ENCODE measurements at places on chromosomes 4 and X.

GRCh38 chr4:18961266-18961665 is 939.7 kb upstream of the LCORL start:
- DNase-seq = no peak

- DNase-seq = no peak
Measured at GRCh38 chr4:7691061-7691460, 248.6 kb downstream of the AFAP1 start.

DNA sequence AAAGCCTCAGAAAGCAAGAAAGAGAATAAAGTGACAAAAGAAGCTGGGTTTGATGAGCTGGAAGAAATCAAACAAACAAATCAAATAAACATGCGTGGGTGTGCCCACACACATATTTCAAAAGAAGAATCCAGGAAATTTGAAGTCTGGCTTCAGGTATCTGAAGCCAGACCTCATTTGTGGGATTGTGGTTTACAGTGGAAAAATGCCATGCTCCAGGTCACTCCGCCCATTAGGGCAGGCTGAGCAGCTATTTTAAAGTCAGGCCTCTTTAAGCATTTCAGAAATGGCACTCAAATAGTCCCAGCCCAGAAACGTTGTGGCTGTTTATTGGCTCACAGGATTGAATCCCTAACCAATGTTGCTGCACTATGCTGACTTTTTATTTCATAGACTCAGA is 226.1 kb upstream of the F9 start:
- no peak for DNase-seq

- DNase-seq = peak; percentile 95
Measured at GRCh38 chrX:15789979-15790768, at the start of gene ZRSR2. Gene ZRSR2 (plus strand): TSS chrX:15790484. CDS start chrX:15790496, 12 bp downstream.

GRCh38 chr4:84681486-84682274 is 98.8 kb downstream of the CDS1 start:
- DNase-seq = no peak

- peak; percentile 27 for DNase-seq
Measured at GRCh38 chrX:15269618-15270521, at the start of gene ASB9. Gene ASB9 (minus strand): TSS chrX:15270083. CDS start chrX:15269874, 209 bp downstream.

DNA sequence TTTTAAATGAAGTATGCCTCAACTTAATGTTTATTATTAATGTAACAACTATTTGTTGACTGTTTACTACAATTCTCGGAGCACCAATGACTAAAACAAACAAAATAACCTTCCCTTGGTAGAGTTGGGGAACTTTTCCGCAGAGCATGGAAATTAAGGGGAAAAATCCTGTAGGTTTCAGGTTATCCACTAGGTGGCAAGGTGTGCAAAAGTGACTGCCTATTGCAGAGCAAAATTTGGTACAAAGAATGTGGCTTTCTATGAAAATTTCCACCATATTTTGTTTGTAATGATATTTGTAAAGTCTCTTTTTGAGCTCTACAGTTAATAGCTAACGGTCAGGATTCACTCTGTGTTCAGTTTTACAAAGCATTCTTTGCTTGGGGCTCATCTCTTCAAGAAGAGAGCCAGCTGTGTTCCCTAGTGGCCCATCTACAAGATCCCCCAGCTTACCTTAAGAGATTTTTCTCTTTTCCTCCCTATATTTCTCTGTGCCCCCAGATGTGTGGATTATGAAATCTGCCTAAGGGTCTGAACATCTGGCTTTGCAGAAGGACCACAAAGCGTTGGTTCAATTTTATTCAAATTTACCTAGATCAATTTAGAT is 61.1 kb downstream of the FBXO8 start:
- DNase-seq = no peak

- DNase-seq = no peak
Measured at GRCh38 chr4:7337196-7338058, 97.3 kb downstream of the PSAPL1 start.

DNA sequence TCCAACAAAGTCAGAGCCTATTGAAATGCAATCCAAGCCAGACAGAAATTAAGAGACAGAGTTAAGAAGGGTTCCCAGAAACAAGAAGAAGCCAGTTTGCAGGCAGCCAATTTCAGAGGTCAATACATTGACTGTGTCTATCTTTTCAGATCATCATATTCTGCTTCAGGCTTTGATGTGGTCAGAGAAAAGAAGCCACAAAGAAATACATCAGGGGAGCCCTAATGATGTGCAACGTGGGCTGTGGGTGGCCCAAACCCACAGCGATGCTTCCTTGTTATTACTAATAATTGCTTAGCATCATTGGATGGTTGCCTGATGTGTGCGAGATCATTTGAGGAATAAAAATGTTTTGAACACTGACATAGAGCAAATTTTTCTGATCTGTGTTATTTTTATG is 99.0 kb upstream of the DUSP21 start:
- DNase-seq = no peak

- no peak for DNase-seq
Measured at GRCh38 chr4:138910195-138910913, 105.2 kb upstream of the NOCT start.

DNA sequence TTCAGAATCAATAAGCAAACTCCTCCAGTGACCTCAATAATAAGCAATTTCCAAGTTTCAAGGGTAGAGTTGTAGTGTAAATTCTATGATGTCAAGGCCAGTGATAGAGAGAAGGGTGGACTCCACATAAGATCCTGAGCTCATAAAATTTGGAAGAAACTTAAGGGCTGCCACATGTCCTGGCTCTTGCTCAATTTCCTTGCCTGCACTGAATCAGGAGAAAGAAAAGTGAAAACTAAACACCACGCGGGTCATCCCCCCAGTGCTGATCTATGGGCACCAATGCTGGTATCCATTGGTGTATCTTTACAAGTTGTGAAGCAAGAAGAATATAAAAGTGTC is 392.0 kb upstream of the INTU start:
- DNase-seq = no peak

DNA sequence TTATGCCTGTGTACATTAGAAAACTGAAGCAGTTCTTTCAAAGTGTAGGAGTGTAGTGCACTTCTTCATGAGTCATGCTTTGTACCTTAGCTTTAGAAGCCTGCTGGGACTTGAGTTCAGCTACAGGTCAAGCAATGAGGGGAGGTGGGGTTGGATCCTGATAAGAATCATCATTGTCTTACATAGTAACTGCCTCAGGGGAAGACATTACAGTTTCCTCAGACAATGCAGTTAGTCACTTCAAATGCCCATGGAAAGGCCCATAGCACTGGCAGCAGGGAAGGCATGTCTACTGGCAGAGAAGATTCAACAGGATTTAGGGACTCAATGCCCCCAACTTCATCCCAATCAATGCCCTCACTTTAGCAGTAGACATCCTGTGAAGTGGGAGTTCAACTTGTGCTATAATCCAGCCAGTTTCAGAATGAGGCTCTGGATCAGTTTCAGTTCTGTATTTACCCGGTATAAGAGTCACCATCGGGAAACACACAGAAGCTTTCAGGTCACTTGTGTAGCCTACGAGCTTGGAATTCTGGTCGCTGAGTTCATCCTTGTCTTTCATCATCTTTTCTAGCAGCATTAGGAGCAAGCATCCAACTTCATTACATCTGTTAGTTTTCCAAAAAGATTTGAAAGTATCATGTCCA is 1216.5 kb downstream of the RAPGEF2 start:
- no peak for DNase-seq

- peak; percentile 47 for DNase-seq
Measured at GRCh38 chr4:25926462-25926861, 12.4 kb downstream of the SMIM20 start.

GRCh38 chr4:80578001-80578400 is 242.5 kb downstream of the CFAP299 start:
- no peak for DNase-seq

- DNase-seq = no peak
Measured at GRCh38 chr4:40548256-40548655, 81.4 kb downstream of the RBM47 start.

- DNase-seq = peak; percentile 39
Measured at GRCh38 chr4:602559-602942, 22.8 kb upstream of the PDE6B start.

DNA sequence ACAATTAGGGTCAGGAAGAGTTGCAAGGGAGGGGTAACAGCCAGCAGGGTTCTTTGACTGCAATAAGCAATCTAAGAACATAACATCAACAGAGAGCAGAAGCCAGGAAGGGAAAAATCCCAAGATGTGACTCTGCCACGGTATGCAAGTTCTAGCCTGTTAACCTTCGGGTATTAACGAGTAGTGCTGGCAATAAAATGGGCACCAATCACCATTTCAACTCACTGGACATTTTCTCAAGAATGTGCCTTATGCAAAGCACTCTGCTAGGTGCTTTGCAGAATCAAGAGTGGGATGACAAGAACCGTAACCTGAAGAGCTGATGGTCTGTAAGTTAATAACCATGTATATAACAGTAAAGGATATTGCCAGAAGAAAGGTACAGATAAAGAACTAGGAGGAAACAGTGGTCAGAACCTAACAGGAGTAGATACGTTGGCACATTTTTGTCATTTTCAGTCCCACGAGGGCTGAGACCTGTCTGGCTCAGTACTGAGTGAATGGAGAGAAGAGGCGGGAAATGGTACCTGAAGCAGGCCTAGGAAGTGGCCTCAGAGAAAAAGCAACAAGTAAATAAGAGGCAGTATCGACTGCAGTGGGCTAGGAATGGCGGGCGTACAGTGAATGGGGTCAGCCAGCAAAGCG is 2.7 kb downstream of the ELOVL6 start:
- peak; percentile 26 for DNase-seq

DNA sequence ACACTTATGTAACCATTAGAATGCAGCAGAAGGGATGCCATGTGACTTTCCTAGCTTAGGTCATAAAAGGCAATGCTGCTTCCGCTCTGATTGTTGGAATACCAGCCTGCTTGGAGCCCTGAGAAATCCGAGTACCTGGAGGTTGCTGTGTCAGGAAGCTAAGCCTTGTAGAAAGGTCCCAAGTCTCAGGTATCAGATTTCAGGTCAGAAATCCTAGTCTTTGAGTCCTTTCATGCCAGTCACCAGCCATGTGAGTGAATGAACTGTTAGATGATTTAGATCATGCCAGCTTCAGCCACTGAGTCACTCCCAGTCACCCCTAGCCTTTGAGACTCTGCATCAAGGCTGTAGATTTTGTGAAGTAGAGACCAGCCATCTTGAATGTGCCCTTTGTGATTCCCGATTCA is 23.5 kb downstream of the RAP1GDS1 start:
- no peak for DNase-seq

DNA sequence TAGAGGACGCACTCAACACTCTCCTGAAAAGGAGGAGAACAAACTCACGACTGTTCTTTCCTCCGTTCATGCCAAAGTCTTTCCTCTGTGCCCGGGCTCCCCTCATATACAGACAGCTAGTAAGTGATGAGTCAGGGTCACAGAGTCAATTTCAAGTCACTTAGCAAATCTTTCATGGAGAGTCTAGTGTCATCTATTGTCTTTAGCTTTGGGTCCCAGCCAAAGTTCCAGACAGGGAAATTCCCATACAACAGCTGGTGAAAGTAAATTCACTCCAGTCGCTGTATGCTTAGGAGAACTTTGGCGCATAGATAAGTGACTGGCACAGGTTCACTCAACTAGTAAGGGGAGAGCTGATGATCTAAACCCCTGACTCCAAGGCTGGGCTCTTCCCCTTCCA is 226.5 kb downstream of the MID1 start:
- DNase-seq = no peak

GRCh38 chr4:38743866-38744265 is 38.9 kb downstream of the TLR10 start:
- DNase-seq = no peak

- DNase-seq = no peak
Measured at GRCh38 chr4:93730251-93730650, 98.3 kb upstream of the ATOH1 start.

GRCh38 chr4:57234252-57234775 is 124.1 kb upstream of the IGFBP7 start:
- DNase-seq = no peak

GRCh38 chr4:183172881-183173280 is 73.8 kb downstream of the WWC2 start:
- DNase-seq = no peak

- no peak for DNase-seq
Measured at GRCh38 chrX:106932960-106933537, 12.8 kb downstream of the CLDN2 start.

GRCh38 chr4:163191999-163192398 is 25.3 kb upstream of the NAF1 start:
- DNase-seq = no peak

GRCh38 chr4:152581536-152582160 is 45.8 kb upstream of the FBXW7 start:
- no peak for DNase-seq

- no peak for DNase-seq
Measured at GRCh38 chr4:148514581-148514980, 72.4 kb upstream of the NR3C2 start.

GRCh38 chr4:151228189-151229119 is 48.5 kb upstream of the PRSS48 start:
- DNase-seq = no peak

- DNase-seq = no peak
Measured at GRCh38 chrX:151806967-151807540, 72.5 kb downstream of the CNGA2 start.

DNA sequence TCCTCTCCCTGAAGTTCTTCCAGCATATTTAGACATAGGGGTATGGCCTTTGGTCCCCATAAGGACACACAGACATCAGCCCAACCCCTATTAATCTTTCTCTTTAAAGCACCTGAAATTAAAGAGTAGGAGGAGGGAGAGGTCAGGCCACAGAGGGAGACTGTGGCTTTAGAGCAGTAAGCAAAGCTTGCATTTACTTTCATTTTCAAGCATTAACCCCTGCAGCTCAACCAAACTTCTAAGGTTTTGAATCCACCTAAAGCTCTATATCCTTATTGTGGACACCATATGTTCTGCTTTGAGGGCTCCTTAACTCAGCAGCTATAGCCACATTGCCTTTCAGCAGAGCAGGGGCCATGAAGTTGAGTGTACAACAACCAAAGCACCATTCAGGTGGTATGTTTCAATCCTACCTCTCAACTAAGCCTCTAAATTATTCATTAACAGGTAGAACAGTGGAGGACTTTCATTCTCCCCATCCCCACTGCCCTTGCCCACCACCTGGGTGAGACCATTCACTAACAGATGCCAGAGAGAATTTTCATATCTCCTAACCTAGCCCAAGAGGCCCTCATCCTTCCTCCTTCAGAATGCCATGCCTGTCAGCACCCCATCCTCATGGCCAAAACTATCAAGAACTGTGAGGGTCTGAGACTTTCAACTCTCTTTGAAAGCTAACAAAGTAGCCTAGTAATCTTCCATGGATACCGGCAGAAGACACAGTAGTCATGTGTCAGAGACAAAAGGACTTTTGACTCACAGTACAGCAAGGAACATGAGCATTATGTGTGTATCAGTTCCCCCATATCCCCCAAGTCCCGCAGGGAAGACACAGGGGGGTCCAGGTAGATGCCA is 20.8 kb downstream of the LIN54 start:
- no peak for DNase-seq

- DNase-seq = no peak
Measured at GRCh38 chr4:73704314-73705055, 35.9 kb upstream of the CXCL8 start.
